Inflammatory macrophage treated with lipopolysaccharide for 1 hour (primary cell): ENCODE measurements at places on chromosomes 11 and 22.
A peak's percentile ranks its signal among the peaks of the same experiment; 100 is the strongest.

- DNase-seq: no peak
Measured at GRCh38 chr22:46289244-46289891, 7.3 kb upstream of the GTSE1 start.

DNA sequence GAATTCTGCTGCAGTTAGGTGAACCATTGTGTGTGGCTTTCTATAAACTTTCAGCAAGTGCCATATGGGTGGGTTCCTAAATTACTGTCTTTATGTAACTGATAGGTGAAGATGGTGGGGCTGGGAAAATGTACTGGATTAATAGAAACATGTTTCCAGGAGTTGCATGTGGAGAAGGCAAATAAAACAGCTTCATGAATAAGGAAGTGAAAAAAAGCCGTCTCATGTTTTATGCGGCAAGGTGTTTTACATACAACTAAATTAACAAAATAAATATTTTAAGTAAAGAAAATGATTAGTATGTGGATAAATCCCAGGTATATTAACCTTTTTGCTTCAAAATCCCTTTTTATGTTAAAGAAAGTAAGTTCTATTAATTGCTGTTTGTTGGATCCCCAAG is 67.2 kb downstream of the EXT2 start:
- DNase-seq: no peak

- no peak for DNase-seq
Measured at GRCh38 chr11:109612496-109612895, 190.5 kb downstream of the C11orf87 start.

GRCh38 chr11:46969379-46969778 is 32.8 kb downstream of the CSTPP1 start:
- no peak for DNase-seq

DNA sequence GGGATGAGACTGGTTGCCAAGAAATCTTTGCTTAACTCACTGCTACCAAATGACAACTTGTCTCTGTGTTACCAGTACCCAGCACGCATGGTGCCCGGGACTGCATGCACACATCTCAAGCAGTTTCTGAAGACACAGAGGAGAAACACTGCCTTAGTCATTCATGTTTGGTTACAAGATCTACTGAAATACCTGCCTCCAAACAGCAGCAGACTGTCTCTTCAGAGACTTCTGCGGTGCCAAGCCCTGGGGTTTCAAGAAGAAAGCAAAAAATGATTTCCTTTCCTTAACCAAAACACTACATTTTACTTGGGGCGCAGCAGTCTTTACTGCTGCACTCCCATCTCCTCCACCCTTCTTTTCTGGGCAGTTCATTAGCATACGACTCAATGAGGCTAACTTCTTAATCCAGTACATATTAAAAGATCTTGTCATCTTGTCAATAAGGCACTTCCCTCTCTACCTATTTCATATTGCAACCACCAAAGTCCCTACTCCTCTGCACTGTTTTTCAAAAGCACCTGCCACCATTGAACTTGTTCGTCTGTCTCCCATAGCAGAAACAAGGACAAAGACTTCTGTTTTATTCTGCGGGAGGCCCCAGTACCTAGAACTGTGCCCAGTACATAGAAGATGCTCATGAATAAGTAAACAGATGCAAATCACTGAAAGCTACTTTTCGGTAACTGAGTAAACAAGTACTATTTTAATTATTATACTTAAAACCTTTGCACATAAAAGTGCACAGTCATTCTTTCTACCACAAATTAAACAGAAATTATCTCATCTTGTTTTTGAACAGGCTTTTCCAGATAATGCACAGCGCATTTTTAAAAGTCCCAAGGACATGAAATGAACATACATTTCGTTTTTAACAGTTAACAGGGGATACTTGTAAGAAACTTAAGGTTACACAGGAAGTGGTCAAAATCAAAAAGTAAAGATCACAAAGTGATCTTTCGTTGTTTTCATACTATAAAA is 4.0 kb downstream of the NAP1L4 start:
- no peak for DNase-seq

- DNase-seq: no peak
Measured at GRCh38 chr11:35812828-35813227, 131.0 kb upstream of the LDLRAD3 start.

- no peak for DNase-seq
Measured at GRCh38 chr11:134044514-134045284, 24.2 kb upstream of the JAM3 start.

- peak; percentile 56 for DNase-seq
Measured at GRCh38 chr22:42661985-42662831, 13.0 kb upstream of the CYB5R3 start.

DNA sequence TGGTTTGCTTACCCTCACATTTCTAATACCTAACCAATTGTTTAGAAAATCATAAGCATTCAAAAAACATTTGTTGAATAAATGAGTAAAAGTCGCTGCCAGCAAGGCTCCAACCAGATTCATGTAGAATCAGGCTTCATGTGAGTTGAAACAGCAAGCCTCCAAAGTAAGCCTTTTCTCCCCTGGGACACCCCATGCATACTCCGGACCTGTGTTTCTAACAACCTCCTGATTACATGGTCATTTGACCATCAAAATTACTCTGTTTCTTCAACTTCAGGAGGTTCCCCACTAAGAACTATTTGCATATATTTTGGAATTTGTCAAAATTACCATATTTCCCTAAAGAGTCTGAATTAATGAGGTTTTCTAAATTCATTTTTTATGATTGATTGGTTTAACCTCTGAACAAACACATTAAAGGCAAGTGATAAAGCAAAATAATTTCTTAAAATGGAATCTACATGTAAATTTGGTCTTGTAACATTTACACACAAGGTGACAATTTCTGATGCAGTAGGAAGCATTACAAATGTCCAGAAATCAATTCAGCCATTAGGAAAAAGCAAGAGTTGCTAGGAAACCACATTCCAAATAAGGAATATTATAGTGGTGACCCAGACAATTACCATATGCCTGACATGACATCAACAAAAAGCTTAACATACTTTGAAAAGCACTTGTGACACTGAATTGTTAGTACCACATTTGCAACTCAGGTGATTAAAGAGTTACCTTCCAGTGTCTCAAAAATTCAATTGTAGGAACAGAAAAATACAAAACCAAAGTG is 252.6 kb downstream of the GUCY1A2 start:
- DNase-seq: no peak

DNA sequence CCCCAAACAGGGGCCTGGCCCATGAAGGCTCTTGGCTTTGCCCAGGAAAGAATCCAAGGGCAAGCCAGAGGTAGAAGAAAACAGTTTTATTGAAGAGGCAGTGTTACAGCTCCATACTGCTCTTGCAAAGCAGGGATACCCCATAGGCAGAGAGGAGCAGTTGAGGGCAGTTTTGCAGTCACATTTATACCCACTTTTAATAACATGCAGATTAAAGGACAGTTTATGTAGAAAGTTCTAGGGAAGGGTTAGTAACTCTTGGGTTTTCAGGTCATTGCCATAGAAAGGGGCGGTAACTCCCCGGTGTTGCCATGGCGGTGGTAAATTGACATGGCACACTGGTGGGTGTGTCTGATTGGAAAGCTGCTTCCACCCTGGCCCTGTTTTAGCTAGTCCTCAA is 80.5 kb upstream of the GNAZ start:
- no peak for DNase-seq

DNA sequence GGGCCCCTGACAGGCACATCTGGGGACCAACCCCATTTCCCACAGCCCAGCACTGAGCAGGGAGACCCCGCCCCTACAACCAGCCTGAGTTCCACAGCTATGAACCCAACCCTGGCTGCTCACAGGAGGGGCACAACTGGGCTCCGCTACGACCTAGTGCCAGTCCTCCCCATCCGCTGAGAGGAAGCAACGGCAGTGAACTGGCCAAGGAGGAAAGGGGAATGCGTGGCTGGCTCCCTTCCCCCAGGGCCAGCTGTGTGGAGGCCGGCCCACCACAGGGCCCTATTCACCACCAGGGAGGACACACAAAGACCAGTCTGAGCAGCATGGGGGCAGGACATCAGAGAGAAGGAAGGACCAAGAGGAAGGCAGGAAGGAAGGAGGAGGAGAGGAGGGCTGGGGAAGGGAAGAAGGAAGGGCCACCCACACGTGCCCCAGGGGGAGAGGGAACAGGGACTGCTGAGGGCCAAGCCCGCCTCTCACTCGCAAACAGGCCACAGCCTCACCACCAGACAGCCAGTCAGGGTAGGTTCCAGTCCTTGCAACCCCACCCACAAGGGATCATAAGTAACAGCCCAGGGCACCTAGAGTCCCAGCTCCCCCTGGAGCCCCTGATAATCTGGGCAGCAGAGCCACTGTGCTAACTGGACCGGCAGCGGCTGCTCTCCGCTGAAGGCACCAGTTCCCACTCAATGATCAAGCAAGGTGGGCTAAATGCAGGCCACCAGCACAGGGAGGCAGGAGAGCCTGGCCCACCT is 8.5 kb upstream of the GAL3ST1 start:
- DNase-seq: no peak

- no peak for DNase-seq
Measured at GRCh38 chr11:126432525-126432924, 77.0 kb downstream of the ST3GAL4 start.

- DNase-seq: no peak
Measured at GRCh38 chr11:33887886-33888285, 4.0 kb downstream of the LMO2 start.

GRCh38 chr11:8219257-8220021 is 44.2 kb downstream of the LMO1 start:
- no peak for DNase-seq

DNA sequence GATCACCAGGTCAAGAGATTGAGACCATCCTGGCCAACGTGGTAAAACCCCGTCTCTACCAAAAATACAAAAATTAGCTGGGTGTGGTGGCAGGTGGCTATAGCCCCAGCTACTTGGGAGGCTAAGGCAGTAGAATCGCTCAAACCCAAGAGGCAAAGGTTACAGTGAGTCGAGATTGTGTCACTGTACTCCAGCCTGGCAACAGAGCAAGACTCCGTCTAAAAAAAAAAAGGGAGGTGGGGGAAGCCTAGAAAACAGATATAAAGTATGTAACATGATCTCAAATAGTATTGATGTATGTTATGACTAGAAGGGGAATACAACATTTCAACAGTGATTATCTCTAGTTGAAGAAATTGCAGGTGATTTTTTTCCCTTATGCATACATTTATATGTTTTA is 61.4 kb downstream of the SLC1A2 start:
- peak; percentile 81 for DNase-seq

DNA sequence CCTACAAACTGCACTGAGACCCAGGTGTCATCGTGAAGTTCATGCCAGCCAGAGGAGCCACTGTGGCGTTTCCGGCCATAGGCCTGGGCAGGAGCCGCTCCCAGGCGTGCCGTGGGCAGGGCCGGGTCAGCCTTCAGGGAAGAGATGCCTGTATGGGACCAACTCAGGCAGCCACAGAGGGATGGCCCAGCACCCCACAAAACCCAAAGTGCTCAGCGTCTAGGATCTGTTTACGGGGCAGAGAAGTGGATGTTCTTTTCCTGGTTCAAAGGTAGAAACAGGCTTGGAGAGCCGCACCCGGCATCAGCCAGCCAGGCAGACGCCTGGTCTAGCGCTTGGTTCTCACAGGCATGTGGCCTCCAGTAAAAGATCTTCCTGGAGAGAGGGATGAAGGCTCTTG is 8.4 kb upstream of the BID start:
- DNase-seq: no peak

- DNase-seq: no peak
Measured at GRCh38 chr11:47267876-47268275, 2.1 kb upstream of the MADD start.

DNA sequence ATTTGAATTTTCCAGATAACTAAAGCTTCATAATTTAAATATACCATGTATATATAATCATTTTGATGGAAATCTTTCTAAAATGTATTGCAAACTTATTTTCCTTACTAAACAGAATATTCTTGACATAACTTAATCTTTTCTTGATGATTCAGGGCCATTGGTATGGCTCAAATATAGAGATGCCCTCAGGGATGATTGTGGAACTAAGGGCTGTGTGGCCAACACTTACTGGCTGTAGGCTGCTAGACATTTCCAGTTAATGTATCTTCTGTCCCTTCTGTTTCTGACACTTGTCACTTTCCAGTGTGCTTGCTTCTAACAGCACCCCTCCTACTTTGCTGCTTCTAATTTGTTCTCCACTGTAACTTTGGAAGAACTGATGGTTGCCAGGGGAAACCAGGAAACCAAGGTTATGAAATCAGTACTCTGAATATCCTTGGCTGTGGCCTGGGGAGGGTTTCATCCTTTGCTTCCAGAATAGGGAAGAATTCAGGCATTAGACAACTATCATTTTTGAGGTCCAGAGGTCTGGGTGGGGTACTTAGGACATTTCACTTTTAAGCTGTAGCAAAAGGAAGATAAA is 697.2 kb downstream of the ETS1 start:
- no peak for DNase-seq

- no peak for DNase-seq
Measured at GRCh38 chr11:96215110-96215782, 127.7 kb downstream of the MAML2 start.

- DNase-seq: no peak
Measured at GRCh38 chr11:12474871-12475270, 97.5 kb downstream of the PARVA start.

GRCh38 chr22:46854125-46854870 is 91.8 kb downstream of the TBC1D22A start:
- DNase-seq: peak; percentile 96

GRCh38 chr11:119460097-119460496 is 37.1 kb upstream of the THY1 start:
- DNase-seq: no peak

DNA sequence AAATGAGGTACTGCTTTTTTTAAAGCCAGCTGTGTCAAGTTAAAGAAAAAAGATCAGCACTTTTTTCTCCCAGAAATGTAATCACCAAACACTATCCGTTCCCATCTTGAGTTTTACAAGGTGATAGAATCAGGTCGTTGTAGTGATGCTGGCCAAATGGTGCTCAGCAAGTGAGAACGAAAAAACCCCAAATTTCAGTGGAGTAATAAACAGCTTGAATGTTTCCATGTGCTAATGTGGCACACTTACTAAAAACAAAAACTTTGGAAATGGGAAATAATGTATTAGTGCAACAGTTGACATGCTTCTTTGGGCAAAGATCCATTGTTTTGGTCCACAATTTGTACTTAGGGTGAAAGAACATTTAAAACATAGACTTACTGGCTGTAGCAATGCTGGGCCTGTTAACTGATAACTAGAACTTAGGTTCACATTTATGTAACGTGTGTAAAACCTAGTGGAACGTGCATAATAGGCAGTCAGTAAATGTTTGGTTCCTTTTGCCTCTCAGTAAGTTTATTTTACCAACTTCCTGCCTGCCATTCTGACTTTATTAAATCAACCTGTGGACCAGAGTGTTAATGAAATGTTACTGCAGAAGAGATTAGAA is 15.4 kb upstream of the GDPD4 start:
- DNase-seq: no peak

DNA sequence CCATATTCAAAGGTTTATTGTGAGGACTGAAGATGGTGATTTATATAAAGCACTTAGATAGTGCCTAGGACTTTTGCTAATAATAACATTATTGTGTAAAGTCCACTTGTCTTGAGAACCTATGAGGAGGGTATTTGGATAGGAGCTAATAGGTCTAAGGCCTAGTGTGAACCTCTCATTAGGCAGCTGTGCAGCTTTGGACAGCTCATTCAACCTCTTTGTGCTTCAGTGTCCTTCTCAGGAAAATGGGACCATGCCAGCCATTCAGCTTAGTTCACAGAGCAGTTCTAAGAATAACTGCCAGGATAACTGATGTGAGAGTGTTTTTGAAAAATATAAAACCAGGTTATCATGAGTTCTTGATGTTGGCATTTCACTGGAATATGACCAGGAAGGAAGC is 56.2 kb downstream of the NAV2 start:
- no peak for DNase-seq

GRCh38 chr11:65498977-65499712 is at the start of gene MALAT1:
Gene MALAT1 (plus strand): TSS chr11:65499045.
- peak; percentile 99 for DNase-seq

- peak; percentile 33 for DNase-seq
Measured at GRCh38 chr11:96313163-96313562, 29.8 kb downstream of the MAML2 start.
